NCI-H2107 (cell line): ENCODE measurements at places on chromosomes 7 and 10.

GRCh38 chr7:91719008-91719407 lies 161.5 kb downstream of the MTERF1 start:
- no peak for DNase-seq

GRCh38 chr7:95405800-95406199 lies 9.6 kb upstream of the PON3 start:
- no peak for DNase-seq

GRCh38 chr7:102099474-102099873 lies 187.2 kb upstream of the SH2B2 start:
- no peak for DNase-seq

- no peak for DNase-seq
These were observed 3.9 kb downstream of the ADAM12 start for GRCh38 chr10:126384269-126384873.

DNA sequence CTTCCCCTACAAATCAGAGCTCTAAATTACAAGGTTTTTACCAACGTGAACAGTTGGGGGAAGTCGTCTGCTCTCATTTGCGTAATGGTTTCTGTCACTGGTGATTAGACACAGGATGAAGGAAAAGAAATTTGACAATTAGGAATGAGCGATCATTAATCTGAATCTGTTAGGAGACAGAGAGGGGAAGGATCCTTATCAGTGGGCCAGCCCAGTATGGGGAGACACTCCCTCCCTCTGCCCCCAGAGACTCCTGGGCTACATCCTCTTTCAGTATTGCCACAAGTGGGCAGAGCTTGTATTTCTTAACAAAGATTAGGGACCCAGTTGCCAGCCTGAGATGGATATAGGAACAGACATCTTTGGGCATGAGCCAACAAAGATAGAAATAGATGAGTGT lies 15.5 kb downstream of the HIF1AN start:
- no peak for DNase-seq

DNA sequence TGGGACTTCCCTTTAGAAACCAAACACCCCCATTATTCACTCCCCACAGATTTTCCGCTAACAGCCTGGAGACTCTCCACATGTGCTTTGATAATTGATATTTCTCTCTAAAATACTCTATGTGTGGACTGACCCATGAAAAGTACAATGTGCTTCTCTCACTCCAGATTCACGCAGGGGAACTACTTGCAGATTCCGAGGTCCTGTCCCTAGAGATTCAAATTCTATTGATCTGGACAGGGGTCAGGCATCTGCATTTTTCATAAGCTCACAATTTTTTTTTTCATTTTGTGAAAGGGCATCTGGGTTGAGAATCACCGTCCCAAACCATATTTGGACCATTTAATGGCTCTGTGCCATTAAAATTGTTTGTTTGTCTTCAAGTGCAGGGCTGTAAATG lies 98.7 kb downstream of the CALCR start:
- DNase-seq: no peak

GRCh38 chr7:96729820-96730219 lies 20.2 kb upstream of the SEM1 start:
- DNase-seq: no peak

GRCh38 chr7:151884312-151885201 lies 7.6 kb upstream of the PRKAG2 start:
- DNase-seq: no peak

DNA sequence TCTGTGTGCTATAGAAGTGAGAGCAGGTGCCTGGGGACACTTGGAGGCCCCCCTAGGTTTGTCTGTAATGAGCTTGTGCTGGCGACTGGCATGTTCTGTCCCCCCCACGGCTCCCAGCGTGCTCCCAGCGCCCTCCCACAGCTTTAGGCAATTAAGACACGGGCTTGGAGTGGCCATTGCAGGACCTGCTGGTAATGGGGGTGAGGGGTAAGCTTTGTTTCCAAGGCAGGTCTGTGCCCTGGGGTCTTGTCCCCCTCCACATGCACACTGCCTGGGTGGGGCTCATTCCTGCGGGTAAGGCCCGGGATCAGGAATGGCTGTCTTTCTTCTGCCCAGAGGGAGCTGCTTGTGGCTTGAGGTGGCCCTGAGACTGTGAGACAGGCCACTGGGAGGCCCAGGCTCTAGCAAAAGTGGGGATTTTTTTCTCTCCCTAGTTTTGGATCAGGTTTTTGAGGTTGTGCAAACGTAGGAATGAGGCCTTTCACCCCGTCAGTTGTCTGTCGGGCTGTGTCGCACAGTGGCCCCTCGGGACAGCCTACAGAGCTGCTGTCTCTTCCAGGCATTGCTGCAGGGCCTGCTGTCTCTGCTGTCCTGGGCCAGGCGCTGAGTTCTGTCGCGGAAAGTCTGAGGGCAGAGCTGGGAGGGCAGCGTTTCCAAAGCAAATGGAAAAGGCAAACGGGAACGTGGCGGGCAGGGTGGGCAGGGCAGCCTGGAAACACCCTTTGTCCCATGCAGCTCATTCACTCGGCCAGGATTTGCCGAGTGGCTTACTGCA lies 107.4 kb downstream of the LHPP start:
- DNase-seq: no peak

DNA sequence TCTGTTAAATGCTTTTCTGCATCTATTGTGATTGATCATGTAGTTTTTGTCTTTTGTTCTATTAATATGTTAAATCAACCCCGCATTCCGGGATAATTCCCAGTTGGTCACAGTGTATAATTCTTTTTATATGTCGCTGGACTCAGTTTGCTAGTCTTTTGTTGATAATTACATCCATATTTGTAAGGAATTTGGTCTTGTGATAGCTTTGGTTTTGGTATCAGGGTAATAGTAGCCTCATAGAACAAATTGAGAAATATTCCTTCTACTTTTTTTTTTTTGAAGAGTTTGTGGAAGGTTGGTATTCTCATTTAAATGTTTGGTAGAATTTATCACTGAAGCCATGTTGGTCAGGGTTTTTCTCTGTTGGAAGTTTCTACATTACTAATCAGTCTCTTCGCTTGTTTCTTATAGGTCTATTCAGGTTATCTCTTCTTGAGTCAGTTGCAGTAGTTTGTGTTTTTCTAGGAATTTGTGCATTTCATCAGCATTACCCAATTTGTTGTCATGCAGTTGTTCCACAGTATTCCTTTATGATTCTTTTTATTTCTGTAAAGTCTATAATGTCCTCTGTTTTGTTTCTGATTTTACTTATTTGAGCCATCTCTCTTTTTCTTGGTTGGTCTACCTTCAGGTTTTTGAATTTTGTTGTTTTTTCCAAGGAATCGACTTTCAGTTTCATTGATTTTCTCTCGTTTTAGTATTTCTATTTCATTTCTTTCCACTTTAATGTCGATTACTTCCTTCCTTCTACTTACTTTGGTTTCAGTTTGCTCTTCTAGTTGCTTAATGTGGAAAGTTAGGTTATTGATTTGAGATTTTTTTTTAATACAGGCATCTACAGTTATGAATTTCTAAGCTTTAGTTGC lies 64.6 kb upstream of the GJD4 start:
- no peak for DNase-seq

- DNase-seq: no peak
These were observed 62.5 kb downstream of the DAGLB start for GRCh38 chr7:6385110-6385781.
